ENCODE measurements at places on chromosomes 16 and 17. TPM values are rescaled to one million over a fixed set of nuclear protein-coding genes. Genes with fewer than 3 reads are reported as not detected.

NOD2 gene
- total RNA-seq, result 0.16 TPM

CACNG1 gene
- total RNA-seq, result not detected

PIK3R5 gene
- total RNA-seq, result not detected

BMERB1 gene
- total RNA-seq, result 9.9 TPM

TSPAN10 gene
- 1.3 TPM for total RNA-seq

SLFN14 gene
- total RNA-seq, result not detected

CPNE7 gene
- 3.6 TPM for total RNA-seq

TPSAB1 gene
- not detected for total RNA-seq

CACNG3 gene
- total RNA-seq, result not detected

FKBP10 gene
- 243 TPM for total RNA-seq

SLC5A11 gene
- not detected for total RNA-seq

TNFRSF17 gene
- total RNA-seq, result not detected

CAPNS2 gene
- 0.81 TPM for total RNA-seq

PPP1R27 gene
- not detected for total RNA-seq

CNTD1 gene
- not detected for total RNA-seq

PARD6A gene
- 2.5 TPM for total RNA-seq

PRR14 gene
- total RNA-seq, result 5.8 TPM

TAC4 gene
- total RNA-seq, result not detected

RAI1 gene
- 7.0 TPM for total RNA-seq

GFAP gene
- total RNA-seq, result not detected

CD300E gene
- not detected for total RNA-seq

MTSS2 gene
- 15.7 TPM for total RNA-seq

ZNF287 gene
- 3.1 TPM for total RNA-seq

KRT40 gene
- total RNA-seq, result not detected

PRKCA gene
- total RNA-seq, result 7.1 TPM

COG8 gene
- total RNA-seq, result 18.0 TPM

PRRT2 gene
- total RNA-seq, result 0.25 TPM

PIRT gene
- not detected for total RNA-seq

WWOX gene
- total RNA-seq, result 15.1 TPM

TP53TG3C gene
- not detected for total RNA-seq

PMFBP1 gene
- total RNA-seq, result not detected

ANKRD40CL gene
- not detected for total RNA-seq

OR1A2 gene
- not detected for total RNA-seq

MEOX1 gene
- 10.7 TPM for total RNA-seq

PTX4 gene
- 0.13 TPM for total RNA-seq

PRKCB gene
- total RNA-seq, result not detected

ADAT1 gene
- total RNA-seq, result 111 TPM

IGF2BP1 gene
- total RNA-seq, result 0.13 TPM

CLEC3A gene
- not detected for total RNA-seq

ZFP3 gene
- total RNA-seq, result 0.97 TPM
